Stimulated activated CD8-positive, alpha-beta memory T cell treated with anti-CD3 and anti-CD28 coated beads, Interleukin-2, amount 100 ng/mL, for 1 hour (primary cell): ENCODE measurements at places on chromosomes 13 and 19.

DNA sequence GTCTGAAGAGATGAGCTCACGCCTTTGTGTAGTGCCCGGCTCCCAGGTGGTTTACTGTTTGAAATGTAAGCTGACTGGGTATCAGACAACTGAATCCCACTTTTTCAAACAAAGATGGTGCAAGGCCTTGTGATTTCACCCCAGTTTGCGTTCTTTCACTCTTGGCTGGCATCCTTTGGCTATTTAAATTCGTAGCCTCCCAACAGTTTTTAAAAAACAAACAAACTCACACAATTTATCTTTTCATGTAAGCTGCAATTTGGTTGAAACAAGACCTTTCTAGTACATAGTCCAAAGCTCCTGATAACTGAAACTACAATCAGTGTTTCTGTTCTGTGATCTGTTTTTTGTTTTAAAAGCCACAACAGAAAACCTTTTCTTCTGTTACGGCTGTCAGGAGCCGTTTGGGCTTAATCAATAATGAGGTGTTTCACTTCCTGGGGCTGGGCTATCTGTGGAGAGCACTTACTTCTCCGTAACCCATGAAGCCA is 65.1 kb upstream of the NPAS1 start:
- no peak for DNase-seq

- DNase-seq: no peak
Observed at GRCh38 chr13:72295153-72295552, 428.1 kb upstream of the DACH1 start.

GRCh38 chr13:113500530-113501265 is 10.2 kb upstream of the DCUN1D2 start:
- no peak for DNase-seq

DNA sequence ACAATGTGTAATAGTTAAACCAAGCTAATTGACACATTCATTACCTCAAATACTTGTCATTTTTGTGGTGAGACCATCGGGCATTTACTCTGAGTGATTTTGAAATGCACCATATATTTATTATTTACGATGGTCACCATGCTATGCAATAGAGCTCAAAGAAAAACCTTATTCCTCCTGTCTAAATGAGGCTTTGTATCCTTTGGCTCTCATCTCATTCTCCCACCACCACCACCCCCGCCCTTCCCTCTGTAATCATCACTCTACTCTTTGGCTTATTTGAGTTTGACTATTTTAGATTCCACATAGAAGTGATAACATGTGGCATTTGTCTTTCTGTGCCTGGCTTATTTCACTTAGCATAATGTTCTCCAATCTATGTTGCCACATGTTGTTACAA is 124.9 kb downstream of the CYSLTR2 start:
- no peak for DNase-seq

DNA sequence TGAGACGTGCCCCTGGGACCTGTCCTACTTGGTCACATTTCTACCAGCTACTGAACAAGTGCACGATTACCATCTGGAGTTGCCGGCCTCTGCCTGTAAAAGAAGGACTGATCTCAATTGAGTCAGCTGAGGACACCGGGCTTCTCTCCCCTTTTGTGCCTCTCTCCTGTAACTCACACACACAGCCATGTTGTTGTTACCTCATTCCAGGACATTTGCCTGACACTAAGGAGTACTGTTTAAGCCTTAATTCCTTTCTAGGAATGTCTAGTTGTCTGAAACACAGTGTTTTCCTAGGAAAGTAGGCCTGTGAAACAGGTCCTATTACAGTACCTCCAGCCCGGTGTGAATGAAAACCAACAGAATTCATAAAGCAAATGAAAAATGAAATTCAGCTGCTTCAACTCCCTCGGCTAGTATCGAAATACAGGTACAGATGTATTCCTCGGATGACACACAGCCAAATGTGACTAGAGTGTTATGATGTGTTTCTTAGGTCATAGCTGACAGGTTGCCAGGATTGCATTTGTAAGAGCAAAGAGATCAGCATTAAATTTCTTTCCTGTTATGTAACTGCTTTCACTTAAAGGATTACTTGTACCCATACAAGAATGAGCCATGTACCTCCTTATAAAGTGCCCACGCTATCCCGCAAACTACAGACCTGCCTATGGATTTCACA is 152.0 kb upstream of the IRS2 start:
- DNase-seq: no peak

GRCh38 chr13:99385161-99385560 is 78.0 kb upstream of the GPR183 start:
- no peak for DNase-seq

DNA sequence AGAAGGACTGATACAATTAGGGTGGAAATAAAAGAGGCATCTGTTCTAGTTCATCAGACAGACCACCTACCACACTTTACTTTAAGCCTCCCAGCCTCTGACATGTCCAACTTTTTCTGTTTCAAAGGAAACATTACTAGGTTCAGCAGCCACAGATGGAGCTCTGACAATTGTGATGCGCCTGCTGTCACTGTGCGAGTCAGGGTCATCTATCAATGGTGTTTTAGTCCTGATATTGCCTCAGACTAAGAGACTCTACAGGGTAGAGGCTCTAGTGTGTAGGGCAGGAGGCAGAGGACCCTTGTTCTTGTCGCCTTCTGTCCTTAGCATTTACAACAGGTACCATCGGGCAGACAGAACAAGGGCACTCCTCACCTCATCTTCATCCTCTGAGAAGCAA is 685.0 kb upstream of the SGCG start:
- DNase-seq: no peak

DNA sequence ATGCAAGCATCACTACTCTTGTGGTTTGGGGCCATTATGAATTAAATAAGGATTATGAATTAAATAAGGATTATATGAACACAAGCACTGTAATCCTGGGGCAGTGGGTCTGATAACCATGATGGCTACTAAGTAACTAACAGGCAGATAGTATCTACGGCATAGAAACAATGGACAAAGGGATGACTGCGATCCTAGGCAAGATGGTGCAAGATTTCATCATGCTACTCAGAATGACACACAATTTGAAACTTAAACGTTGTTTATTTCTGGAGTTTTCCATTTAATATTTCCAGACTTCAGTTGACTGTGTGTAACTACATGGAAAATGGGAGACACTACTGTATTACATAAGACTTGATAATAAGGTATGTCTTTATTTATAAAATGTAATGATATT is 15.1 kb downstream of the KCNRG start:
- no peak for DNase-seq

DNA sequence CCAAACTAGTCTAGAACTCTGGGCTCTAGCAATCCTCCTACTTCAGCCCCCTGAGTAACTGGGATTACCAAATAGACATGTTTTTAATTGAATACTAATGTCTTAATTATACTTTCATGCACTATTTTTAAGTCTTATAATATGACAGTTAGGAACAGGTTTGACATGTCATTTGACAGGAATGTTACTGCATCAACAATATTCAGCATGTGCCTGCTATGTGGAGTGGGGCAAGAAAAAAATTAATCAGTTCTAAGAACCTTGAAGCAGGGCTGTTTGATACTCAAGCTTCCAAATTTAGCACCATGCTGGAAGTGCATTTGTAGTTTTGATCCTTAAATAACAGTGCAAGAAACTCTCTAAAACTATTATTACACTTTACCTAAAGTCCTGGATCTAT is 265.3 kb downstream of the MZT1 start:
- no peak for DNase-seq

DNA sequence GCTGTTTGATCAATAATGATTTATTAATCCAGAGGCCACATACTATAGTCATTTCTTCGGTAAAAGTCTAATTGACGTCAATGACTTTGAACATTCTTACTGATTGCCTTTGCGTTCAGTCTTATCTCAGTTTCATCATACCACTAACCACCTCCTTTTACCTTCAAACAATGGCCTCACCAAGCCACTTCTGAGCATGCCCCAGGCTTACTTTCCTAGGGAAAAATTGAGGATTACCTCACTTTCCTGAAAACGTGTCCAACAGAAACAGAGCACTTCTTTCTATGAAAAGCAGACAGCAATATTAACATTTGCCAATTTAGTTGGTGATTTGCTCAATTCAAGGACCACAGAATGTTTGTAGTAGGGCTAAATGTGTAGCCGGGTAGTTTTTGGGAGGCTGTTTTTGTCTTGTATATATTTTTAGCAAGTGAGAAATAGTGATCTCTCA is 157.6 kb downstream of the KLF5 start:
- DNase-seq: no peak

GRCh38 chr19:18672606-18673337 is 10.7 kb upstream of the CRTC1 start:
- no peak for DNase-seq

DNA sequence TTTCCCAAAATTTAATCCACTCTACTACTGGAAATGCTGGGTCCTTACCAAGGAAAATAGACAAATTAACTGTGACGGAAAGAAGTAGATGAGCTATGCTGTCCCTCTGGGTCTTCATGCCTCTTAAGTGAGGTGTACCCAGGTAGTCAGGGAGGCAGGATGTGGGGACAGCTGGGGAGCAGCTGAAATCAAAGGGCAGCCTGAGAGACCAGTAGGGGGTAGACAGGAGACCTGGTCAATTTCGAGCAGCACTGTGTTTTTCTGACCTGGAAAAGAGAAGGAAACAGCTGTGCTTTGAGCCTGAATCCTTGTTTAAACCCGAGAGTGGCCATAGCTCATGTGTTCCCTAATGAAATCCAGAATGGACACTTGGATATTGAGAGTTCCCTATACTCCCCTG is 587.3 kb downstream of the EFNB2 start:
- no peak for DNase-seq

DNA sequence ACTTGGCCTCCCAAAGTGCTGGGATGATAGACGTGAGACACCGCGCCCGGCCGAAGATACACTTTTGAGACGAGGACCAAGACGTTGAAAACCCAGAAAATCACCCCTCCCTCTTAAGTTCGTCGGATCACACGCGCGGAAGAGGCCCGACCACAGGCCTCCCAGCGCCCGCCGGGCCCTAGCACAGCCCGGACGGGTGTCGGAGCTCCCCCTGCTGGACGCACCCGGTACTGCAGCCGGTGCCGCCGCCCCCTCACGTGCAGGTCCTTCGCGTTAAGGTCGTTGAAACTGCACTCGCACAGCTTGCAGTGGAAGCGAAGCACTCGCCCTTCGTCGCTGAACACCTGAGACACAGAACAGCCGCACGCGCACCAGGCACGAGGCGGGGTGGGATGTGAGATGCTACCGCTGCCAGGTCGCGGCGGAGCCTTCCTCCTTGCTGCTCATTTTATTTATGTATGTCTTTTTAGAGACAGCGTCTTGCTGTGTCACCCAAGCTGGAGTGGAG is 35.7 kb upstream of the MATK start:
- DNase-seq: peak; percentile 77
